EL (cell line): ENCODE measurements at places on chromosomes 1 and 21.

GRCh38 chr1:40905061-40905460, 42.9 kb upstream of the CITED4 start:
- no peak for DNase-seq

GRCh38 chr1:18926315-18927081, 24.1 kb upstream of the ALDH4A1 start:
- DNase-seq = peak; percentile 98

GRCh38 chr1:151827853-151828252, 3.7 kb downstream of the RORC start:
- DNase-seq = no peak

DNA sequence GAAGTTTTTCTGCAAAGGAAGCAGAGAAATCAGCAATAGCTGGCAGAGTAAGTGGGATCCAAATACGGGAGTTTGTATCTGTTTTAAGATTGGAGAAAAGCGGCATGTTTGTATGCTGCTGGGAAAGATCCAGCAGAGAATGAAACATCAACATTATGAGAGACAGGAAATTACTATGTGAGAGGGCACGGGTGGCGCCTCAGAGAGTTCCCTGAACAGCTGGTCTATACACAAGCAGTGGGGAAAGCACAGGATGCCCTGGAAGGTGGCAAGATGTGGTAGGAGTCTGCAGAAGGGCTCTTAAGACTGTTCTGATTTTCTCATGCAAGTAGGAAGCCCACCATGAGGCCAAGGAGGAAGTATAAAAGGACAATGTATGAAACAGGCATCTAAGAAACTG, 130.4 kb downstream of the RERE start:
- DNase-seq = no peak

DNA sequence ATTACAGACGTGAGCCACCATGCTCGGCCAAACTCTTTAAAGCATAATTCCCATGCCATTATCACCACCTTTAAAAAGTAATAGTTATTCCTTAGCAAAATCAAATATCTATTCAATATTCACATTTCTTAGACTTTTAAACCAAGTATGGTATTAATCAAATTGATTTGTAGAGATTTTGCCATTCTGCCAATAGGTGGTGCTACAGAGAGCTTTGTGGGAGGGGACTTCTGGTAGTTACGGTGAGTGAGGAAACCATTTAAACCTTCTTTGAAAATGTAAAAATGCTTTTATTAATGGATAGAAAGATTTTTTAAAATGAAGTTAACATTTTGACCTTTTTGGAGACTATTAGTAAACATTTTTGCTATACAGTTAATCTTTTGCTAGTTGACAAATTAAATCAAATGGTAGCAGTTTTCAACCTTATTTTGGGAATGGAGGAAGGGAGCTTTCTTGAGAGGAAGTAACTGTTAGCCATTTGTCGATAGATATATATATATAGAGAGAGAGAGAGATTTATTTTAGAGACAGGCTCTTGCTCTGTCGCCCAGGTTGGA, 19.3 kb downstream of the IARS2 start:
- peak; percentile 25 for DNase-seq

- peak; percentile 8 for DNase-seq
These were observed 115.8 kb upstream of the ZRANB2 start for GRCh38 chr1:71196685-71197084.

- no peak for DNase-seq
These were observed 55.2 kb downstream of the KIAA0040 start for GRCh38 chr1:175137369-175137768.

- DNase-seq = peak; percentile 30
These were observed 103.6 kb upstream of the COL6A1 start for GRCh38 chr21:45877821-45878469.

GRCh38 chr1:147567594-147568381, 26.5 kb downstream of the BCL9 start:
- no peak for DNase-seq

- no peak for DNase-seq
These were observed 466 bp downstream of the KRTAP11-1 start for GRCh38 chr21:30880914-30881313.

DNA sequence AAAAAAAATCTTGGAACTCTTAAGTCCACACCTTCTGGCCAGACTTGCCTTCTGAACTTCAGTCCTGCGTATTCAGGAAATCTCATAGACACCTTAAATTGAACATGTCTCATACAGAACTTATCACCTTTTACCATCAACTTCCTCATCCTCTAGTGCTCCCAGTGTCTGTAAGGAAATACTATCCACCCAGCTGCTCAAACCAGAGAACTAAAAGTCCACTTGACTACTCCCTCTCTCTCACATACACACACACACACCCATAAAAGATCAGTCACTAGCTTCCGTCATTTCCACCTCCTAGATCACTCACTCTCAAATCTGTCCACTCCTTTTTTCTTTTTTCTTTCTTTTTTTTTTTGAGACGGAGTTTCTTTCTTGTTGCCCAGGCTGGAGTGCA, 10.9 kb upstream of the CAP1 start:
- DNase-seq = no peak

GRCh38 chr1:222889440-222889839, 74.6 kb downstream of the DISP1 start:
- DNase-seq = peak; percentile 45

DNA sequence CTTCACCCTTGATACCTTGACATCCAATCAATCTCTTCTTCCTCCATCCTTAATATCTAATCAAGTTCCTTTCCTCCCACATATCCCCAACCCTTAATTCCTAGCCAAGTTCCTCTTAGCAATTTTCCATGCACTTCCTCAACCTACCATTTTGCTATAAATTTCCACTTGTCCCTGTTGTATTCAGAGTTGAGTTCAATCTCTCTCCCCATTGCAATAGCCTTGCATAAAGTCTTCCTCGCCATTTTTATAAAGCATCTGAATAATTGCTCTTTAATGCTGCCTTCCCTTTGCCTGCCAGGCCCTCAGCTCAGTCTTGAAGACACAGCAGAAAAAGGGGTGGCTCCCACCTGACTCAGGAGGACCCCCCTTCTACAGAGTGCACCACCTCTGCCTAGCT, 390.3 kb downstream of the HHIPL2 start:
- DNase-seq = no peak

- DNase-seq = no peak
These were observed 20.5 kb downstream of the RCSD1 start for GRCh38 chr1:167650269-167651160.

DNA sequence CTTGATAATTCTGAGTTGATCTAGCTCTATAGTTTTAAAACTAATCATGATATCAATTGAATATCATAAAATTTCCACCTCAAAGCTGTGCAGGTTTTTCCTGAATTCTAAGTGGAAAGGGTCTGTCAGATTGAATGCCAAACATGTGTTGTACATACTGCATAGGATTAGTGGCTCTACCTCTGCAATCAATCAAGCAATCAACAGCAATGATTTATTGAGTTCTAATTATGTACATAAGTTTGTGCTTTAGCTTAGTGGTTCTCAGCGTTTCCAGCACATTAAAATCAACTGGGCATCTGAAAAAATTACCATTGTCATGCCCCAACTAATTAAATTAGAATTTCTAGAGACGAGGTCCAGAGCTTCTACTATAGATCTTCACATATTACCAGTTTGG, 251.5 kb downstream of the BACH1 start:
- no peak for DNase-seq

- DNase-seq = peak; percentile 65
These were observed 2.2 kb downstream of the TGFB2 start for GRCh38 chr1:218347336-218347722.

GRCh38 chr1:24714859-24715520, 30.3 kb upstream of the CLIC4 start:
- peak; percentile 87 for DNase-seq

DNA sequence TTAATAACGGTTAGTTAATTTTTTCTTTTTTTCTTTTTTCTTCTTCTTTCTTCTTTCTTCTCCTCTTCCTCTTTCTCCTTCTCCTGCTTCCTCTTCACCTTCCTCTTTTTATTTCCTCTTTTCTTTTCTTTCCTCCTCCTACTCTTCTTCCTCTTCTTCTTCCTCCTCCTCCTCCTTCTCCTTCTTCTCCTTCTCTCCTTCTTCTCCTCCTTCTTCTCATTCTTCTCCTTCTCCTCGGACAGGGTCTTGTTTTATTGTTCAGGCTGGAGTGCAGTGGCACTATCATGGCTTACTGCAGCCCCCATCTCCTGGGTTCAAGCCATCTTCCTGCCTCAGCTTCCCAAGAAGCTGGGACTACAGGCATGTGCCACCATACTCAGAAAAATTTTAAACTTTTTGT, 13.4 kb upstream of the ACBD3 start:
- DNase-seq = no peak

DNA sequence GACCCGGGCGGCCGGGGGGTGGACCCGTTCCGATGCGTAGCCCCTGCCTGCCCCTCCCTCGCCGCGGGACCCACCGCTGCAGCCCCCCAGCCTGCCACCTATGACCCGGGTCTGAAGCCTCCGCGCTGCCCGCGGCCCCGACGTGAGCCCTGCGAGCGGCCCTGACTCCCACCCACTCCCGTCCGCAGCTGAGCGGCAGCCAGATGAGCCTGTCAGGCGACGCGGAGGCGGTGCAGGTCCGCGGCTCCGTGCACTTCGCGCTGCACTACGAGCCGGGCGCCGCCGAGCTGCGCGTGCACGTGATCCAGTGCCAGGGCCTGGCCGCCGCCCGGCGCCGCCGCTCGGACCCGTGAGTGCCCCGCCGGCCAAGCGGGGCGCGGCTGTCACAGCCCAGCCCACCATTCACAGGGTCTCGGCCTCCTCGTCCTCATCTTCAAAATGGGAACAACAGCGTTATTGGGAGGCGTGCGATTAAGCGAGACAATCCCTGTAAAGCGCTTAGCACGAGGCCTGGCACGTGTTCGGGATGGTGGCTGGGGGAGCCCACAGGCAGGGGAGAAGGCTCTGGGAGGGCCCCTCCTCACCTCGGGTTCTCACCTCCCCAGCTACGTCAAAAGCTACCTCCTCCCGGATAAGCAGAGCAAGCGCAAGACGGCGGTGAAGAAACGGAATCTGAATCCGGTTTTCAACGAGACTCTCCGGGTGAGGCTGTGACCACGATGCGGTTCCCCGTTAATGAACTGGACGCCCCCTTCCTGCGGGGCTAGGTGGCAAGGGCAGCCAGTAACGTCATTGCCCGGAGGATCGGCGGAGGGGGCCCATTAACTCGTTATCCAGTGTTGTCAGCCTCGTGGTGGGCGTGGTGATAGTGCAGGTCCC, 8.2 kb downstream of the SYTL1 start:
- peak; percentile 68 for DNase-seq

- DNase-seq = no peak
These were observed 126.6 kb upstream of the PLPPR4 start for GRCh38 chr1:99137554-99138206.

DNA sequence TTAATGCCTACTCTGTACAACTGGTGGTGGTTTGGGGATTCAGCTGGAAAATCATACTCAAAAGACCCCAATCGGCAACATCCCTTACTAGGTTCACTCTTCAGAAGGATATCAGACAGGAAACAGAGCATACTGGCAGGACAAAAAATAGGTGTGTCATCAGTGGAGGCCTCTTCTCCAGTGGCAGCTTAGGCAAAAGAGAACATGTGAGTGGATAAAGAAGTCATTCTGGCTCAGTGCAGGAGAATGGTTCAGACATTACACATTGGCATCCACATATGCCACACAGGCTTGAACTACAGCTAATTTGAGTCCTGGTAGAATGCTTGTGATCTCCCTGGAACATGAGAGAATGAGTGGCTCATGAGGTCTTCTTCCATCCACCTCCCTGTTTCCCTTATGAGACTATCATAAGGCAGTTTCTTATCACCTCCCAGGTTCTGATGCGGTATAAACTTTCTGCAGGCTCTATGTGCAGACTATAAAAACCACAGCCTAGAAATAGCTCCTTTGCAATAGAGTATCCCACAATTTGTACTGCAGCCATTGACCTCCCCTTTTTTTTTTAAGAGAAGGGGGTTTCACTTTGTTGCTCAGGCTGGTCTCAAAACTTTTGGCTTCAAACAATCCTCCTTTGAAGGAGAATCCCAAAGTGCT, 24.7 kb downstream of the VAMP4 start:
- no peak for DNase-seq

DNA sequence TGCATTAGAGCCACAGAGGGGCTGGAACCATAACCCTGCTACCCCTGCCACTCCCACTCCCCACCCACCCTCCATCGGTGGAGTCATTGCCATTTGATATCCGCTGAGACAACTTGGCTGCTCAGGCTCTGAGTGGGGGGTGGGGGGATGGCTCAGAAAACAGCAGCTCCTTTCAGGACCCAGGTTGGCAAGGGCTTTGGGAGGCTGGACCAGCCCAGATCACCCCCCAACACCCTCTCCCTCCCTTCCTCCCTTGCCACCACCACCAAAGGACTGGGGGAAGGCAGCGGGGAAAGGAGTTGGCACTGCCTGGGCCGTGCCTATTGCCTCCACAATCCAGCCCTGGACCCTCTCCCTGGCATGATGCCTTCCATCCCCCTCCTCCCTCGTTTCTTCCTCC, 1.7 kb downstream of the KCNJ10 start:
- no peak for DNase-seq

GRCh38 chr1:222099746-222100145, 357.9 kb upstream of the DUSP10 start:
- DNase-seq = no peak

DNA sequence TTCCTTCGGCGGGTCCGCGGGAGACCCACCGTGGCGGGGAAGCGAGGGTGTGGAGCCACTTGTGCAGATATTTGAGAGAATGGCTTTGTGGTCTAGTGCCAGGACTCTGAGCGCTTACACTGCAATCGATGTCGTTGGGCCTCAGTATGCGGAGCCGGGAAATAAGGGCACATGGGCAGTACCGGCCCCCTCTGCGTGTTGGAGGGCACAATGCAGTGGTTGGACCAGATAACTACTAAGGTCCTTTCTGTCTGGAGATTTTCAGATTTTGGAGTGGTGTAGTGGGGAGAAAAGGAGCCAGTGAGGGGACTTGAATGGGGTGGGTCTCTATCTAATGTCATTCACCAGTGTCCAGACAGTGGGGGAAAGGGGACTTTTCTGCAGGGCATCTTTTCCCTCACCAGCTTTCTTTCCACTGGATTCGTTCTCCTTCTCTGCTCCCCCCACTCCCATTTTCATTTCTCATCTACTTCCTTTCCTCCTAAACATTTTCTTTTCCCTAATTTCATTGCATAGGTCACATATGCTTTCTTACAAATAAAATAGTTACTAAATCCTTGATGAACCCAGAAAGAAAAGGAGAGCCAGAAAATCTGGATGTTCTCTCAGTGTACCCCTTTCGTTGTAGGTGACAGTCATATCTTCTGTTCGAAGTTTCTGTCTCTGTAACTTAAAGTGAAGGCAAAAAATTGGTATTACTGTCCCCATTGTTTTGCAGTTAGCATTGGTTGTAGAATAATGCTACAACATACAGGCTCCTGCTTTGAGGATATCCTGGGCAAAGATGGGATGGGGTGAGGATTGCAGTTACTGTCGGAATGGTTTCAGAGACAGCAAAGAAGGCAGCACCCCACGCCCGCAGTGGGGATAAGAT, 1.4 kb downstream of the ATF3 start:
- peak; percentile 38 for DNase-seq

- DNase-seq = no peak
These were observed 8.4 kb downstream of the C1orf226 start for GRCh38 chr1:162389971-162390370.

DNA sequence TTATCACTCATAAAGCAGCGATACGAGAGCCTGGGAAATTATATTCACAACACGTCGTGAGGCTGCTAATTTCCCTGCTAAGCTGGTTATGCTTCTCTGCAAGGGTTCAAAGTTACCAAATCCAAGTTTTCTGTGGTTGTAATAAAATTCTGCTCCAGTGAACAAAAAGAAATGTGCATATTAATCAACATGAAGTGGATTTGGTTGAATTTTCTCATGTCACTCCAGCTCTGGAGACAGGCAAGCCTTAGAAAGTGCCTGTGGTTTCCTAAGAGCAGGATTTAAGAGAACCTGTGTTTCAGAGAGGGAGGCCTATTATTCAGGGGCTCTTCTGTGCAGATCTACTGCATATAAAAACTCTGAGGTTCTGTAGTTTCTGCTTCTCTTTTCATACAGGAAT, 87.5 kb downstream of the WLS start:
- no peak for DNase-seq
